Endothelial cell of umbilical vein (primary cell): ENCODE measurements at places on chromosomes 13 and 19. TPM values are rescaled to one million over a fixed set of nuclear protein-coding genes. Genes with fewer than 3 reads are reported as not detected.

Gene PRR22
- 1.4 and 2.0 TPM in 2 replicates for polyA plus RNA-seq

DNA sequence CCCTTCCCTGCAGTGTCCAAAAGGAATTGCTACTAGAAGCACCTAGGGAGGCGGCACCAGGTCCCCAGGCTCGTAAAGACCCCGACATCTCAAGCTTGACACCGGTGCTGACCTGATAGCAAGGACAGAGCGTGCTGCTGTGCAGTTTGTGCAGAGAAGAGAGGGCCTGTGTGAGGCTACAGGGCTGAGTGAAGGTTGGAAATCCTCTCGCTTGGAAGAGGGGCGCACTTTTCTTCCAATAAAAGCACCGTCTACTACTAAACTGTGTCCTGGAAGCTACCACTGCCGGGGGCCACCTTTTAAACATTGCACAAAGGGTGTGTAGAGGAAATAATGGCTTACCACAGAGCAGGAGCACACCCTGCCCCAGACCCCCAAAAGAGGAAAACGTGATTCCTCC lies 11.0 kb downstream of the TMEM272 start:
- DNase-seq = no peak

DNA sequence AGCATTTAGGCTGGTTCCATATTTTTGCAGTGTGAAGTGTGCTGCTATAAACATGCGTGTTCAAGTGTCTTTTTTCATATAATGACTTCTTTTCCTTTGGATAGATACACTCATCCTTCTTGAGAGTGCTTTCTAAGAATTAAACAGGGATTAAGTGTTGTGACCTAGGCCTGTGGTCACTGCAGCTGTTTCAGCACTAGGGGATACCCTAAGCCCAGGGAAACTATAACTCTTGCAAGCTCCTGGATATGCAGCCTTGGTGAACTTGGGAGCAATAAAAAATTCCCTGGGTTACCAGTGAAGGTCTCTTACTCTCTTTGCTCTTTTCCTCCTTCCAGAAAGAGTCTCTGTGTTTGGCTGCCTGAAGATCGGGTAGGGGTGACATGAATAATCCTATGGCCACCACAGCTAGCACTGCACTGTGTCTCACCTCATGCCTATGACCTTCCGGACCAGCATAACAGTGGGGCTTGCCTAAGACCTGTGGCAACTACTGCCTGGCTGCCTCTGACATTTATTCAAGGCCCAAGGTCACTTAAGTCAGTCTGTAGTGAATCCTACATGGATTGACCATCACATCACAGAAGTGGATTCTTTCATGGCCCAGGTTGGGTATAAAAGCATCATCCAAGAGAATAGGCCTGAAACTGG lies 799.7 kb downstream of the DACH1 start:
- peak; percentile 35 for DNase-seq

DNA sequence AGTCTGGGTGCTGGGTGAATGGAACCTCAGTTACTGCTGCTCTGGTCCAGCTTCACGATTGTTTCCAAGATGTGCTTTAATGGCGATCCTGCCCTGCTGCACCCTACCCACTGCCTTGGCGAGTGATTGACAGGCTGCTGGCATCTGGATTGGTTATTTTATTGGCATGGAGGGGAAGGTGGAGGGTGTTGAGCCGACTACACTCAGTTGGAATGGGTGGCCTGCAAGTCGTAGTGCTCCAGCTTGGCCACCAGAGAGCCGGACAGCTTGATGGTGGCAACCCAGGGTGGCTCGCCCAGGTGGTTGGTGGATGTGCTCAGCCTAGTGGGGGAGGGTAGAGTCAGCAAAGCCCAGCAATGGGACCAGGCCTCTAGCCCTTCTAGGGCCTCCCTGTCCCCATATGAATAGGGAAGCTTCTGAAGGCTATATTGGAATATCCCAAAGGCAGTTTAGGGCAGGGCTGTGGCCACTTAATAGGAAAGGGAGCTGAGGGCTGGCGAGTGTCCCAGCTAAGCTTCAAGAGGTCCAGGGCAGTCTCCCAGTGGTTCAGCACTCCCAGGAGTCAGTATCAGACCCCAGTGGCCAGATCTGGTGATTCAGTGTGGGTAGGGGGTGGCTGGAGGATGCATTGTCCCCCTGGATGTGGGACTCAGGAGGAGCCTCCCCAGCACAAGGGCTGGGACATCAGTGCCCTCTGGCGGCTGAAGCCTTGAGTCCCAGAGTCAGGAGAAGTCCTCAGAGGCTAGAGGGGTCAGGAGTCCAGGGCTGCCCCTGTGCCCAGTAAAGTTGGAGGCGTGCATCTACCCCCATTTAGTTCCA lies 3.4 kb downstream of the GGN start:
- DNase-seq = no peak

DNA sequence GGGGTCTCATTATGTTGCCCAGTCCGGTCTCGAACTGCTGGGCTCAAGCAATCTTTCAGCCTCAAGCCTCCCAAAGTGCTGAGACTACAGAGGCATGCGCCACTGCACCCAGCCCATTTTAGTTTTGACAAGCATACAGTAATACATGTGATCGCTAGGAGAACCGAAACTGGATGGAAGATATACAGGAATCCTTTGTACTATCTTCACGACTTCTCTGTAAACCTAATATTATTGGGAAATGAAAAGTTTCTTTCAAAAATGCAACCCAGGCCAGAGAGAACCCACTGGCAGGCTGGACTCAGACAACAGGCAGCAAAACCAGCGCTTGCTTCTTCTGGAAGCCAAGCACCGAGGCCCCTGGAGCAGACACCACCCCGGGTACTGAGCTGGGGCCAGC lies 9.4 kb downstream of the C19orf12 start:
- no peak for DNase-seq
